ENCODE measurements at places on chromosomes 6 and 20.

GRCh38 chr6:33049323-33050013 lies 24.0 kb downstream of the HLA-DPA1 start:
- DNase-seq: no peak

DNA sequence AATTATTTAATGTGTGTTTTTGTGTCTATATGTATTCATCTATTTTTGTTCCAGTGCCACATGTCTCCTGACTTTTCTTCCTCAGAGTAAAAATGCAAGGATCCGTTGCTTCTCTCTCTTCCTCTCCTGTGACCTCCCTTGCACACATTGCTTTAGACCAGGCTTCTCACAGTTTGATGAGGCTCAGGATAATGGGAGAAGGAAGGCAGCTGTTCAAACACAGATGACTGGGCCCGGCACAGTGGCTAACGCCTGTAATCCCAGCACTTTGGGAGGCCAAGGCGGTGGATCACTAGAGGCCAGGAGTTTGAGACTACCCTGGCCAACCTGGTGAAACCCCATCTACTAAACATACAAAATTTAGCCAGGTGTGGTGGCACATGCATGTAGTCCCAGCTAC lies 241.9 kb downstream of the SAMD5 start:
- DNase-seq: no peak

- no peak for DNase-seq
Observed at GRCh38 chr6:152034631-152035030, 227.1 kb downstream of the ESR1 start.

- no peak for DNase-seq
Observed at GRCh38 chr6:106908386-106908840, 66.1 kb downstream of the CD24 start.

- DNase-seq: no peak
Observed at GRCh38 chr20:16020971-16021370, 552.3 kb downstream of the KIF16B start.

DNA sequence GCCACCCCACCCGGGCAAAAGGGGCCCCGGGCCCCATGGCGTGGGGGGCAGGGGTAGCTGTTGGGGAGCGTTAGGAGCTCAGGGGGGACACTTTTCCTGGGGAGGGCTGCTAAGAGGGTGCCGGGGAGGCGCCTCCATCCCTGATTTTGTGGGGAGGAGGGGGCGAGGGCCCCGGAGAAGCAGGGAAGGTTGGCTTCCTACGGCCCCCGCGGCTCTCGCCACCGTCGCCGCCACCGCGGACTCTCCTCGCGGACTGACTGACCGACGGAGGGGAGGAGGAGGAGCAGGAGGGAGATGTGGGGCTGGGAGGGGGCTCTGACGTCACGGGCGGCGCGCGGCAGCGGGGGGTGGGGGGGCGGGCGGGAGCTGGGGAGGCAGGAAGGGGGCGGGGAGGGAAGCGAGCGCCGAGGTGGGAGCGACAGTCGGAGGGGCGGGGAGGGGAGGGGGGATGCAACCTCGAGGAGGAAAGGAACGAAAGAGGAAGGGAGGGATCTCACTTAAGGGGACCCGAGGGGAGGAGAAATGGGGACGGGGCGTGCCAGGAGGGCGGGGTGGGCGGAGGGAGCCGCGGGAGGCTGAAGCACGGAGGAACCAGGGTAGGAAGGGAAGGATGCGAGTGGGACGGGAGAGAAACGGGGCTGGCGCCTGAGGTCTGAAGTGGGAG lies 5.1 kb downstream of the GABBR1 start:
- peak; percentile 49 for DNase-seq

DNA sequence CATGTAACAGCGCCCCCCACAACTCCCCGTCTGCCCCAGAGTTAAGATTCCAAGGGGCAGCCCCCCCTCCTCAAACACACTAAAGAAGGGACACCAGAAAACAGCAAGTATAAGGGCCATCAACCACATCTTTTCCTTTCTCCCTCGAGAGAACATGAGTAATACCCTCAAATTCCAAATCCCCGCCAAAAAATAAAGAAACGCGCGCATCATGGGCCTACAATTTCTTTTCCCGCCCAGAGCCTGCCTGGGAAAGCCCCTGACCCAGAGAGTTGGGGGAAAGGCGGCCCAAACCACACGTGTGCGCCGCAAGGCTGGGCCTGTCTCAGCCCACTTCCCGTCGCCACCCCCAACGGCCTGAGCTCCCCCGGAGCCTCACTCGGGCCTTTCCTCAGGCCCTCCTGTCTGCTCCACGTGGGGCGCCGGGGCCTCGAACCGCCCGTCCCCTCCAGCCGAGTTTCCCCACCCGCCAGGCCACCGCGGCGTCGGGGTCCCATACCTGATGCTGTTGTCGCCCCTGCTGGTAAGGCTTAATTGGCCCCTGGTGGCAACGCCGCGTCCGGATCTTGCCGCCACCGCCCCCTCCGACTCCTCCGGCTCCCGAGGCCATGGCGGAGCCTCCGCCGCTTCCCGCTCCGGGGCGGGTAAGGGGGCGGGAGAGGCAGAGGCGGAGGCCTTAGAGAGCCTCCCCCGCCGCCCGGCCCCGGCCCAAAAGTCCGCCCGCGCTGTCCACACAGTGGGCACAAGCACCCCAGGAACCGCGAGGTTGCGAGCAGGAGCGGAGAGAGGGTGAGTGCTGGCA lies 746 bp downstream of the NUP153 start:
- DNase-seq: no peak

Measured in GM04504 (cell line).